ENCODE measurements at places on chromosomes 2 and 18. TPM values are rescaled to one million over a fixed set of nuclear protein-coding genes. Genes with fewer than 3 reads are reported as not detected.

The ASXL3 gene
- 7.2 TPM for total RNA-seq

DNA sequence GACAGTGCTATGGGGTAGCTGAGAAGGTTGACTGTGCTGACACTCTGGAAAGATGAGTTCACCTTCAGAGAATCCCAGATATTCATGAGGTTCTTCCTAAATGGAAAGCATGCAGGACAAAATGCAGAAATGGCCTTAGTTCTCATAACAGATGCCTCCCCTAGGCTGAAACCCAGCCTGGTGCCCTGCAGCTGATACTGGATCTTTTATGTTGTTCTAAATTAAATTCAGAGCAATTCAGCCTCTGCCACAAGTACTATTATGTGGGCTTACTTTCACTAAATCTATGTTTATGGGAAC, 172.0 kb upstream of the SERPINE2 start:
- H3K27ac ChIP-seq, result no peak overlapping the region
- no peaks in the 10 kb centered on the region for H3K4me1 ChIP-seq
- H3K27me3 ChIP-seq, result no peaks in the 10 kb centered on the region
- no peaks in the 10 kb centered on the region for H3K36me3 ChIP-seq

The VAMP5 gene
- total RNA-seq, result 72.9 TPM

- H3K4me3 ChIP-seq, result no peak overlapping the region
- H3K27ac ChIP-seq, result no peak overlapping the region
- no peak for DNase-seq
- no peaks in the 10 kb centered on the region for H3K27me3 ChIP-seq
These were observed 60.2 kb downstream of the EIF5B start for GRCh38 chr2:99397266-99397920.

DNA sequence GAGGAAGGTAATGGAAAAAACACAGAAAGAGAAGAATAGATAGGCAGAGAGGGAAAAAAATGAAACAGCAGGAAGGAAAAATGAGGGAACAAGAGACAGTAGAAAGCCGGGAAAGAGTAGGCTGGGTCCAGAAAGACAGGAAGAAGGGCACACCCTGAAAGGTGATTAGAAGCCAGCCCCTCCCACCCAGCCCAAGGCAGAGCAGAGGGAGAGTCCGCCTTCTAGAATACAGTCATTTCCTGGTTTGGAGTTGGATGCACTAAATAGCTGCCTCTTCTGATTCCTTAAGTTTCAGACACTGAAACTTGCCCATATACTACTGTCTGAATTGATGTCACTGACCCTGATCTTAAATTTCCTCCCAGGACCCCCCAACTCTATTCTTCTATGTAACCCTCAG, 17.9 kb upstream of the DSG3 start:
- H3K4me1 ChIP-seq, result peaks cover 6% of the 10 kb centered on the region
- DNase-seq, result no peak
- no peak overlapping the region for H3K4me3 ChIP-seq
- H3K27ac ChIP-seq, result no peak overlapping the region

- no peak overlapping the region for H3K4me3 ChIP-seq
- H3K4me1 ChIP-seq, result peaks cover 7% of the 10 kb centered on the region
- no peaks in the 10 kb centered on the region for H3K36me3 ChIP-seq
- DNase-seq, result no peak
These were observed 11.9 kb downstream of the ZNF407 start for GRCh38 chr18:74609535-74609934.

The APCDD1 gene
- total RNA-seq, result 27.4 TPM

GRCh38 chr2:136210455-136210805, 92.5 kb upstream of the CXCR4 start:
- DNase-seq, result no peak
- no peaks in the 10 kb centered on the region for H3K36me3 ChIP-seq
- H3K27me3 ChIP-seq, result no peaks in the 10 kb centered on the region

DNA sequence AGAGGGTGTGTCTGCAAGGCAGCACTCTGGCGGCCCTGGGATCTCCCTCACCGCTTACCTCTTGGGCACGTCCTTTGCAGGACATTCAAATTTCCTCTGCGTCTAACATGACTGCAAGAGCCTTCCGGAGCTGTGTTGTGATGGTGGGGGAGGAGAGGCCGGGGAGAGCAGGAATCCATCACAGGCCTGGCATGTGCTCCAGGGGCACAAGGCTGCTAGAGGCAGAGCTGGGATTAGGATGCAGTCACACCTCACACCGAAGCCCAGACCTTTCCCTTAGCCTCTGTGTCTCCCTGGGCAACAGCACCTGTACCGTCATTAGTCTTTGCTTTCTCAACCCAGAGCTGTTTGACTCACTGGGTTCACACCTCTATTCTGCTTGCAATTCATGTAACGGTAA, 111.3 kb downstream of the CMPK2 start:
- no peaks in the 10 kb centered on the region for H3K27me3 ChIP-seq
- DNase-seq, result peak; percentile 36
- no peaks in the 10 kb centered on the region for H3K36me3 ChIP-seq
- H3K4me1 ChIP-seq, result peaks cover 12% of the 10 kb centered on the region
- no peak overlapping the region for H3K27ac ChIP-seq

DNA sequence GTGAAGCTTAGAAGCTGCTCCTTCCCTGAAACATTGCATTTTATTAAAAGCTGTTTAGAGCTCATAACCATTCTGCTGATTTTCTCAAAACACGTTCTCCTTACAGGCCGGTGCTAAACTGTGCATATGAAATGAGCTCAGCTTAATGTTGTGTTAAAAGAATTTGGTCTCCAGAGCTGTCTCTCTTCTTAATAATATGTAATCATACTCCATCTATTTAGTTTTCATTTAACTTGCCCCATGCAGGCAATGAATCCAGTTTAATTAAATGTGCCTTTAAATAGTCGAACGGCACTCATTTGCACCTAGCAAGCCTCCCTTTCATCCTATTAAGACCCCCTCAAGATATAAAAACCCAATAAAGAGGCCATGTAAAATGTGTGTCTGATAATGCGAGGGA, 76.3 kb downstream of the HNMT start:
- H3K27me3 ChIP-seq, result no peaks in the 10 kb centered on the region
- H3K4me3 ChIP-seq, result no peak overlapping the region
- H3K27ac ChIP-seq, result no peak overlapping the region
- no peaks in the 10 kb centered on the region for H3K4me1 ChIP-seq

GRCh38 chr2:24432735-24433134, 58.3 kb upstream of the NCOA1 start:
- no peak overlapping the region for H3K4me3 ChIP-seq
- peaks cover 30% of the 10 kb centered on the region for H3K4me1 ChIP-seq
- no peak overlapping the region for H3K27ac ChIP-seq
- DNase-seq, result no peak

- peaks cover 30% of the 10 kb centered on the region for H3K4me1 ChIP-seq
- peak overlapping the region; percentile 88 for H3K27ac ChIP-seq
- H3K27me3 ChIP-seq, result no peaks in the 10 kb centered on the region
- DNase-seq, result peak; percentile 37
- peak overlapping the region; percentile 75 for H3K4me3 ChIP-seq
These were observed 703 bp downstream of the UGGT1 start for GRCh38 chr2:128091726-128092080.

The RESP18 gene
- not detected for total RNA-seq

The ABCG5 gene
- total RNA-seq, result not detected

GRCh38 chr2:44009136-44009735, 13.4 kb upstream of the LRPPRC start:
- H3K27me3 ChIP-seq, result no peaks in the 10 kb centered on the region
- H3K4me3 ChIP-seq, result no peak overlapping the region
- no peaks in the 10 kb centered on the region for H3K4me1 ChIP-seq
- DNase-seq, result no peak
- no peak overlapping the region for H3K27ac ChIP-seq

DNA sequence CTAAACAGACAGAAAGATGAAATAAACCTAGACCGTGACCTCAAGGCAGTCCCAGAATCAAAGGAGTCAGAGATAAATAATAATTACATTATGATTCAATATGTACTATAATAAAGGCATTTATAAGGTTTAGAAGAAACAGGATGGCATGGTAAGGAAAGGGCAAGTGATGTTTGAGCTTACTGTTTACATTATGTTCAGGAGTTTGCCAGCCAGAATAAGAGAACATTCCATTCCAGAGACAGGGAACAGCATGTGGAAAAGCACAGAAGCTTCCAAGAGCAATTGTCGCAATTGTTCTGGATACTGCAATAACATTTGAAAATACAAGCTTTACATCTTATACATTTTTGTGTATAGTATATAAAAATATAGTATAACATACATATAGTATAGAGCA, 50.0 kb upstream of the FRZB start:
- no peaks in the 10 kb centered on the region for H3K36me3 ChIP-seq
- no peaks in the 10 kb centered on the region for H3K27me3 ChIP-seq
- H3K4me3 ChIP-seq, result no peak overlapping the region
- no peak for DNase-seq

GRCh38 chr18:50527636-50528307, 32.1 kb upstream of the MAPK4 start:
- no peaks in the 10 kb centered on the region for H3K4me1 ChIP-seq
- no peak overlapping the region for H3K4me3 ChIP-seq
- H3K36me3 ChIP-seq, result no peaks in the 10 kb centered on the region
- H3K27ac ChIP-seq, result no peak overlapping the region

- no peak overlapping the region for H3K4me3 ChIP-seq
- peak; percentile 59 for DNase-seq
- H3K27ac ChIP-seq, result no peak overlapping the region
- peaks cover 6% of the 10 kb centered on the region for H3K4me1 ChIP-seq
These were observed 163.3 kb upstream of the SIX3 start for GRCh38 chr2:44778221-44778654.

The NOSTRIN gene
- total RNA-seq, result 46.4 TPM

The PCARE gene
- total RNA-seq, result not detected

The SERPINB4 gene
- total RNA-seq, result not detected

- H3K27me3 ChIP-seq, result no peaks in the 10 kb centered on the region
- no peak for DNase-seq
- H3K27ac ChIP-seq, result peak overlapping the region; percentile 82
- H3K4me3 ChIP-seq, result no peak overlapping the region
- H3K4me1 ChIP-seq, result peaks cover 18% of the 10 kb centered on the region
- no peaks in the 10 kb centered on the region for H3K36me3 ChIP-seq
These were observed 118.7 kb downstream of the ZFP36L2 start for GRCh38 chr2:43107679-43108078.

The IL37 gene
- not detected for total RNA-seq

DNA sequence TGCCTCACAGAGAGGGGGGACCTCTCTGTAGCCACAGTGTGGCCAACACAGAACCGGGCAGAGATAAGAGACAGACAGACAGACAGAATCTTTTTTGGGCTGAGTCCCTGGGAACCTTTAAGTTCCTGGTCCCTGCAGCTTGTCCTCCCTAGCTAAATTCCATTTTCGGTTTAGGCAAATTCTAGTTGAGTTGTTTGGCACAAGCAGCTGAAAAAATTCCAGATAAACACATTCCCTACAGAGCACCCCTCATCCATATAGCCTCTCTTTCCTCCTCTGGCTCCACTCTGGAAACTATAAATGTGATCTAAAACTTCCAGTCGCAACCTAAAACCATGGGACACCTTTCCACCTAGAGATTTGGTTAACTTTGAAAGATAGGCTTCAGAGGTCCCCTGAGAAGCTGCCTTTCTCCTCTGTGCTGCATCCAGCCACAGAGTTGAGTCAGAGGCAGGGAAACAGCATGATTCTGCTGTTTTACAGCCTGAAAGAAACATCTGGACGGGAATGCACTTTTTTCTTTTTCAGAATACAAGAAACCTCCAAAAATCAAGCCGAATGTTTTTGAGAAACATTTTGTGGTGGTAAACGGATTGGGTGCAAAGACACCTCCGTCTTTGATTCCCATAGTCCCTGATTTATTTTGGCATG, 30.9 kb downstream of the SLC4A3 start:
- no peak overlapping the region for H3K27ac ChIP-seq
- no peak overlapping the region for H3K4me3 ChIP-seq
- no peaks in the 10 kb centered on the region for H3K27me3 ChIP-seq
- H3K4me1 ChIP-seq, result no peaks in the 10 kb centered on the region
- no peaks in the 10 kb centered on the region for H3K36me3 ChIP-seq

DNA sequence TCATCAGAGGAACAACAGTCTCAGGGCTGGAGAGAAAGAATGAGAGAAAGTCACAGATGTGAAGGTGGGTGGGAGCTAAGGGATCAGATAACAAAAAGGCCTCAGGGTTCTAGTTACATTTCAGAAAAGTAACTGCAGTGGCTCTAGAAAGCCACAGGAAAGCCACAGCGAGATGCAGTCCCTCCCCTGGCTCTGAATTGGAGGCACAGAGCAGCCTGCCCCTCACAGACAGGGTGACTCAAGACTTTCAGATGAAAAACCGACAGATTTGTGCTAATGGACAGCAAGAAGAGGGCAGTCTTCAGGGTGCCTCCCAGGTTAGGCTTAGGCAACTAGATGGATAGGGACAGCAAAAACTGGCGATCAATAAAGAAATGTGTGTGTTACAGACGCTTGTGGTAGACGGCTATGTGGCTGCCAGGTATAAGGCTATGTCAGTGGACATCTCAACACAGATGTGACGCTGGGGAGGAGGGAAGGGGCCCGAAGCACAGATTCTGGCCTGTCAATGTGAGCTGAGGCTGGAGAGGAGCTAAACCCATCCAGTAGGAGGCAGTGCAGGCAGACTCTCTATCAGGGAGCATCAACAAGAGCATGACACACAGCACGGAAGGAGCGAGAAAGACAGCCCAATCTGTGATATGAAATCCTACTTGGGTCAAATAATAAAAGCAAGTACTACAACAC, 26.2 kb downstream of the UNC50 start:
- H3K4me3 ChIP-seq, result no peak overlapping the region
- no peaks in the 10 kb centered on the region for H3K27me3 ChIP-seq
- H3K27ac ChIP-seq, result no peak overlapping the region
- H3K36me3 ChIP-seq, result peaks cover 95% of the 10 kb centered on the region
- H3K4me1 ChIP-seq, result no peaks in the 10 kb centered on the region
- DNase-seq, result no peak

DNA sequence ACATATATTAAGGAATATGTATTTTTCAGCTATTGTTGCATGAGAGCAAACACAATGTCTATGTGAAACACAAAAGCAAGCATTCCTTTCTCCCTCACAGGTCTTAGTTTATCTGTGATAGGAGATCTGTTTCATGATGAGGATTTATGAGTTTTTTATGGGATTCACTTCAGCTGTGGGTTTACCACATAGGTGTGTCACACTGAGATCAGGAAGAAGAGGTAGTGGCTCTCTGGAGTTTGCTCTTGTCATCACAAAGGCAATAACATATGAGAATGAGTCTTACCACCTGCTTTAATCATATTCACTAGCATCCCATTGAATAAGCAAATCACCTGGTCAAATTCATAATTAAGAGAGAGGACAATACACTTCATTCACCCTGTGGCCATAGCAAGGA, 960.3 kb upstream of the SLC39A10 start:
- no peaks in the 10 kb centered on the region for H3K4me1 ChIP-seq

DNA sequence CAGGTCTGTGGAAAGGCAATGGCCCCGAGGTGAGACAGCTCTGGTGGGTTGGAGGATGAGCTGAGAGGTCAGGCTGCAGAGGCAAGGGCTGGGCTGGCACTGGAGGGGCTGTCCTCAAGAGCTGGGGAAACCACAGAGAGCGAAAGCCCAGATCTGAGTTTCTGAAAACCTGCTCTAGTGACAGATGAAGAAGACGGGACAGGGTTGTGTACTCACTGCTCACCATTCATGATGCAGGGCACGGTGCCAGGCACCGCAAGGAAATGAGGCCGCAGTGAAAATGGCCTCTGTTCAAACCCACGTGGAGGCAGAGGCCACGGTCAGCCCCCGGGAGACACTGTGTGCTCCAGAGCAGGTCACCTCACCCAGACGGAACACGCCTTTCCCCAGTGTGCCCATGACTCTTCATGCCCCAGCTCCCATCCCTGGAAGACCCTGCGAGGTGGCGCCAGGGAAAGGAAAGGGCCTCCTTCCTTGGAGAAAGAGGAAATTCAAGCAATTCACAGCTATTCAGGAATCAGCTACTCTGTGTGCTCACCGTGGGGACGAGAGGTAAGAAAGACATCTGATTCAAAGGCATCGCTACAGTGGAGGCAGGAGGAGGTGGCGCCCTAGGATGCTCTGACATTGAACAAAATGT, 24.3 kb upstream of the ID2 start:
- H3K4me3 ChIP-seq, result no peak overlapping the region
- no peaks in the 10 kb centered on the region for H3K36me3 ChIP-seq
- no peak overlapping the region for H3K27ac ChIP-seq
- H3K27me3 ChIP-seq, result no peaks in the 10 kb centered on the region
